Myocyte (in vitro differentiated cells): ENCODE measurements at places on chromosomes 12 and 14. TPM values are rescaled to one million over a fixed set of nuclear protein-coding genes. Genes with fewer than 3 reads are reported as not detected.

ESRRB gene
- not detected in 2 replicates for total RNA-seq

LTB4R2 gene
- total RNA-seq, result 2.7 and 3.2 TPM in 2 replicates

TEX52 gene
- total RNA-seq, result not detected in 2 replicates

CCDC175 gene
- not detected in 2 replicates for total RNA-seq

C14orf39 gene
- total RNA-seq, result 2.1 and 2.2 TPM in 2 replicates

DNA sequence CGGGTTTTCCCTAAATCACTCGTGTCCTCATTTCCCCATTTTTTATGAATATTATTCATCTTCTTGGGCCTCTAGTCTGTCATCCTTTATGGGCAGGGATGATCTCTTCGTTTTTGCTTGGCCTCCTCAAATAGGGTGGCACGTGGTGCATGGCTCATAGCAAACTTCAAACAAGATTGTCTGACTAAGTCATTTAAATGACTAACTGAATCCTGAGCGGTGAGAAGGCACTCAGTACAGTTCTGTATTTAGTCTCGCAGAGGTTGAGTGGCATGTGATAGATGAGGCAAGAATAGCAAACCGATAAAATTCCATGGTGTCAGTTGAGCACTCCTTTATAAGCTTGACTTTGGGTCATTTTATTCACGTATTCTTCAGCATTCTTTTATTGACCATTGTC lies 5.7 kb upstream of the JDP2 start:
- peak; percentile 71 for DNase-seq

DNA sequence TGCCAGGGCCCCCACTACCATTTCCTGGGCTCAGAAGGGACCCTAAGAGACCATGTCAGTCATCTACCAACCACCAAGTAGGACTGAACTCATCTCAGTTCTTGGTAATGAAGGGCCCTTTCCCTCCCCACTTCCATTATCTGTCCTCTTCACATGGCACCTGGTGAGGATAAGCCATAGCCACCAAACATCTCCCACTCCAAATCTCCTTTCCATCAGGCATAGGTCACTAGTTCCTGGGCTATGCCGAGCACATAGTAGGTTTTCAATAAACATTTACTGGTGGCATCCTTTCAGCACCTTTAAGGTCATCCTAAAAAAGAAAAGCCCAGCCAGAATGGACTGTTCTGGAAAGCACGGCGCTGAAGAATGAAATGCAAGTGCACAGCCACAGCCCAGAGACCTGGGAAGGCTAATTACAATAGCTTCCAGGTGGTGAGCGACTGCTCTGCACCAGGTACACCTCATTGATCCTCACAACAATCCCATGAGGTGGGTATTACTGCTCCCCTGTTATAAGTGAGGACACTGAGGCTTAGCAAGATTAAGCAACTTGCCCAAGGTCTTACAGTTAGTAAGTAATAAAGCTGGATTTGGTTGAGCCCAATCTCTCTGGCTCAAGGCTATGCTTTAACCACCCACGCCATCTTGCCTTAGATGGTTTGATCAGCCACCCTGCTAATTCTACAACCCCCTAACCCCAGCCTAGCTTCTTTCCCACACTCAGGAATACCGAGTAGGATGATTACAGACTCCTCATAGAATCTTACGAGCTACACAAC lies 4.6 kb downstream of the SMUG1 start:
- no peak for DNase-seq

DNA sequence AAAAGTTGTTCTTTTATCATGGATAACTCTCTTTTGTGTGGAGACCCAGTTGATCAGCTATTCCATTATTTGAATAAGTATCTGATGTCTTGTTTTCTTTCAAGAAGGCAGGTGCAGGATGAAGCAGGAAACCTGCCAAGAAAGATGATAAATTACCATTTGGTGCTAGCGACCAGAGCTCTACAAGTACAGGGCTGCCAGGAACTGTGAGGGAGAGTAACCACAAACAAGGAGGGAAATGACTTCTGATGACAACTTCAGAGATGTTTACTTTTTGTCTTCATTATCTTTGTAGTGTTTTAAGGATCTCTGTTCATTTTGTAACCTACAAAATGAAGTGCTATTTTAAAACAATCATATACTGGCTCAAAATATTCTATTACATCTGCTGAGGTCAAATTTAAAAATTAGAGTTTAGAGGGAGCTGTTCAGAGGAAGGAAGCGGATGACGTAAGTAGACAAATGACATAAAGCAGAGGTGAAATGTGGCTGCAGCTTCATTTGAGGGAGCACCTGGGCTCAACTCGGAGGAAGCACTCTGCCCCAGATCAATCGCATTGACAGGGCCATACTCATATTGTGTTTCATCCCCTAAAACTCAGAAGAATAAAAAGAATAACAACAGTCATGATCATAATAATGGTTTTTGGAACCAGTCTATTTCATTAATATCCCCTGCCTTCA lies 226.8 kb downstream of the C12orf42 start:
- peak; percentile 0 for DNase-seq

DNA sequence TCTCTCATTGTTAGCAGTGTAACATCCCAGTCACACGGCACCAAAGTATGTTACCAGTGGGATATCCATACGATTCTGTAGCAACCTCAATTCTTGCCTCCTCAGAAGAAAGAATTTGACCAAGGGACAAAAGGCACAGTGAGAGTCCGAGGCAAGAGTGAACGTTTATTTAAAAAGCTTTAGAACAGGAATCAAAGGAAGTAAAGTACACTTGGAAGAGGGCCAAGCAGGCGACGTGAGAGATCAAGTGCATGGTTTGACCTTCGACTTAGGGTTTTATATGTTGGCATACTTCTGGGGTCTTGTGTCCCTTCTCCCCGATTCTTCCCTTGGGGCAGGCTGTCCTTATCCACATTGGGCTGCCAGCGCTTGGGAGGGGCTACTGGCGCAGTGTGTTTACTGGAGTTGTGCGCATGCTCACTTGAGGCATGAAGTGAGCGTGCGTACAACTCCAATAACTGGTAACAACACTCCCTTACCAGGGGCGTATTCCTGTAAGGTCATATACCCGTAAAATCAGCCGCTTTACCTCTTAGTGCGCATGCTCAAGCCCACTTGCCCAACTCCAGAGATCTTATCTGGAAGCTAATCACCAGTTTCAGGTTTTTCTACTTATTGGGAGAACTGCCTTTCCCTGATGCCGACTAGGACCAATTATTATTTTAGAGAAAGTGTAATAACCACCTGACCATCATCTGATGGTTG lies 71.7 kb downstream of the FAR2 start:
- no peak for DNase-seq

GRCh38 chr12:45696049-45696448 lies 33.5 kb upstream of the ARID2 start:
- no peak for DNase-seq

DNA sequence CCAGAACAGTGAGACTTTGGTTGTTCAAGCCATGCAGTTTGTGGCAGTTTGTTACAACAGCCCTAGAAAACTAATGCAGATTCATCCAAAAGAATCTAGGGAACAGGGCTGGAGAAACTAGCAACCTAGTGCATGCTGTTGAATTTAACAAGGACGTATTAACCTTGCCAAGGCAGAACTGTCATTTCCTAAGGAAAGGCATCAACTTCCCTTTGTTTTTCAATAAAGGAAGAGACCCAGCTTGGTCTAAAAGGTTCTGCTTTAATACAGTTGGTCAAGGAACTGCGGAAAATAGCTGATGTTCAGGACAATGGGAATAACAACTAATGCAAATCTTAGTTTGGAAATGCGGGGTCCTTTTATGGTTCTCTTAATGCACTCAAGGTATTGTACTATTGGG lies 11.5 kb downstream of the AK7 start:
- DNase-seq, result no peak

- no peak for DNase-seq
Observed at GRCh38 chr12:2314492-2314891, 261.7 kb downstream of the CACNA1C start.

- DNase-seq, result no peak
Observed at GRCh38 chr12:90951432-90952105, 3.4 kb downstream of the CCER1 start.

GRCh38 chr12:118981285-118982211 lies at the start of gene SRRM4:
SRRM4 (plus strand) TSS chr12:118981541; CDS start chr12:118981883, 342 bp downstream.
- DNase-seq, result peak; percentile 10

DNA sequence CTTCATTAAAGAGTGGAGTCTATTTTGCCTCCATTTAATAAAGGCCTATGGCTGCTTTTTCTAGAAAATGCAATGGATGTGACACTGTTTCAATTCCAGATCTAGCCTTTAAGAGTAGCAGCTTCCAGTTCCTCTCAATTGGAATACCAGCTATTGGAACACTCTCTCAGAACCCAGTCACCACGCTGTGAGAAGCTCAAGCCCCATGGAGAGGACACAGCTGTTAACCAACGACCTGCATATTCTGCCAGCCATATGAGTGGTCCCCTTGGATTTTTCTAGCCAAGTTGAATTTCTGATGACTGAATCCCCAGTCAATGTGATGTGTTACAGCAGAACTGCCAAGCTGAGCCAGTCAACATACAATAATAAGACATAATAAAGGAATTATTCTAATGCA lies 131.8 kb downstream of the TMTC3 start:
- no peak for DNase-seq

GRCh38 chr12:128853600-128854197 lies 421 bp downstream of the GLT1D1 start:
- no peak for DNase-seq

GRCh38 chr14:96554315-96554910 lies 52.2 kb downstream of the PAPOLA start:
- peak; percentile 12 for DNase-seq

GRCh38 chr12:101470939-101471338 lies 4.2 kb upstream of the SPIC start:
- no peak for DNase-seq

DNA sequence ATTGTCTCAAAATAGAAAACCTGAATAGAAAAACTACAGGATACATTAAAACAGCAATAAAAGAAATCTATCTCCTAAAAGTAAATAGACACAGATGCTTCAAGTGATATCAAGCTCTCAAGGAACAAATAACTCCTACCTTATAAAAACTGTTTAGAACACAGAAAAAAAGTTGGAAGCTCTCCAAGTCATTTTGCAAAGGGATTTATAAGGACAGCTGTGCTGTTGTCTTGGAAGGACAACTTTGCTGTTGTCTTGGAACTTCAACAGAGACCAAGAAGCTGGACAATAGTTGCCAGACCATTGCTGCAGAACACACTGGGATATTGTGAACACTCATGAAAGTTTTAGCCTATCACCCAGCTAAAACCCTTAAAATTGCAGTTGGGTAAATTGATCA lies 780.7 kb downstream of the FLRT2 start:
- peak; percentile 11 for DNase-seq

GRCh38 chr14:91356181-91356763 lies 61.3 kb downstream of the CCDC88C start:
- no peak for DNase-seq

- no peak for DNase-seq
Observed at GRCh38 chr12:108600702-108601007, 2.8 kb upstream of the TMEM119 start.

GRCh38 chr12:3276226-3276625 lies 199.0 kb downstream of the TSPAN9 start:
- peak; percentile 42 for DNase-seq
